Renal cortical epithelial cell (primary cell): ENCODE measurements at places on chromosomes 5 and 9. TPM values are rescaled to one million over a fixed set of nuclear protein-coding genes. Genes with fewer than 3 reads are reported as not detected.

- peak; percentile 96 for DNase-seq
These were observed 304.0 kb downstream of the PRELID2 start for GRCh38 chr5:145531038-145531734.

- peak; percentile 18 for DNase-seq
These were observed 113.0 kb downstream of the PAM start for GRCh38 chr5:102867992-102868662.

The TAL2 gene
- 0.30 TPM in 1 of 2 replicates, not detected in the other for total RNA-seq

DNA sequence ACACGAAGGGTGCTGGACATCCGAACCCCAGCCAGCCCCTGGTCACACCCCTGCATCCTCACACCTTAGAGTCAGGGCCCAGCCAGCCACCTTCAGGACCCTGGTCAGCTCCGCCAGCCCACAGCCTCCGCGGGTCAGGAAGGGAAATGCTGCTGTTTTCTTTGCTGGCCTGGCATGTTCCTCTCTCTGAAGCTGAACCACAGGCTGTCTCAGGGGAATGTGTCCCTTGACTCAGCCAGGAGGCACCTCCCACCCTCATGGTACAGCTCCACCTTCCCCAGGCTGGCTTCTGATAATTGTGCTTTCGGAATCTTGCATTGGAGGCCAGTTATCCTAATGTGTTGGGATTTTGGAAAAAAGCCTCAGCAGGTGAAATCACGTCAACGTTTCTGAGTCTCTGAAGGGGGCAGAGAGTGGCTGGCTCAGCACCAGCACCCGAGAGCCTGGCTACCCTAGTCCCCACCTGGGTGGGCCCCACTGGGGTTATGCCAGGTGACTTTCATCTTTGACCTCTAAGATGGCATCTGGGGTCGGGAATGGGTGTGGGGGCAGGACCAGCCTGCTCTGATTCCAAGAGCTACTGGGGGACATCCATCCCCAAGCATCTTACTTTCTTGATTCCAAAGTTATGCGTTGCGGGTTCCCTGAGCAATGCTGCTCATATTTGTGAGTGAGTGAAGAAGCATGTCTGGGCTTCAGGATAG, 9.8 kb upstream of the OLFM1 start:
- DNase-seq: no peak

DNA sequence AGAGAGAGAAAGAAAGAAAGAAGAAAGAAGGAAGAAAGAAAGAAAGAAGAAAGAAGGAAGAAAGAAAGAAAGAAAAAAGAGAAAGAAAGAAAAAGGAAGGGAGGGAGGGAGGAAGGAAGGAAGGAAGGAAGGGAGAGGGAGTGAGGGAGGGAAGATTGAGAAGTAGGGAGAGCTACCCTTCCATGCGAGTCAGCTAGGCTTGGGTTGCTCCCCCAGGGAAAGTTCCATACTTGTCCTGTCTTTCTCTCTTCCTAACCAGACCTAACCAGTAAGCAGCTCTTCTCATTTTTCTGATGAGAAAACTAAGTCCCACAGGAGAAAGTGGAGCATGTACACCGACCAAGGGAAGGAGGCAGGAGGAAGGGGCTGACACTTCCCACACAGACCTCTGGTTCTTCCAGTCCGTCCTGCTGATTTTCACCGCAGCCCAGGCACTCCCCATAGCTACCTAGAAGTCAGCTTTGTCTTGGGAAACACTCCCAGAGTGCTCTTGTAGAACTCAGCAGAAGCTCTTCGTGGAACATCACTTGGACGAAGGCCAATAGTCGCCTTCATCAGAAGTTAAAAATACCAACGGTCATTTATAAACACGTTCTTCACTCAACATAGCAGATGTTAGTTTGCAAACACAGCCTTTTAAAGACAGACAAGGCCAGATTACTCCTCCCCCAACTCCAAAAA, 29.0 kb upstream of the ENTREP1 start:
- DNase-seq: no peak

The SLC36A3 gene
- total RNA-seq: not detected in 2 replicates

The ANKRD34B gene
- total RNA-seq: 4.4 and 4.5 TPM in 2 replicates

DNA sequence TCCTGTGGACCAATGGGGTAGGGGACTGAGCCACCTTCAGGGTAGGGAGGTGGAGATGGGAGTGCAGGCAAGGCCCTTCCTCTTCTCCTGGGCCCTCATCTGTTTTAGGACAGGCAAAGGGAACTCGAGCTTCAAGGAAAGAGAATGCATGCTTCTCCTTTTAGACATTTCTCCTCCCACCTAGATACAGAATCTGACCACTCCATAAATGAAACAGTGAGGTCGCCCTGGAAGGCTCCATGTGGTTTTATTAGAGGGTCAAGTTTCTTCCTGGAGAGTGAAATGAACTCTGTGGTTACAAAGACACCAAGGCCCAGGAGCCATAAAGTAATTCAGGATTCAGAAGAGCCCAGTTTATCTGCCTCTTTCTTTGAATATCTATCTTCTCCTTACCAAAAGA, 14.9 kb downstream of the LHFPL2 start:
- peak; percentile 55 for DNase-seq

DNA sequence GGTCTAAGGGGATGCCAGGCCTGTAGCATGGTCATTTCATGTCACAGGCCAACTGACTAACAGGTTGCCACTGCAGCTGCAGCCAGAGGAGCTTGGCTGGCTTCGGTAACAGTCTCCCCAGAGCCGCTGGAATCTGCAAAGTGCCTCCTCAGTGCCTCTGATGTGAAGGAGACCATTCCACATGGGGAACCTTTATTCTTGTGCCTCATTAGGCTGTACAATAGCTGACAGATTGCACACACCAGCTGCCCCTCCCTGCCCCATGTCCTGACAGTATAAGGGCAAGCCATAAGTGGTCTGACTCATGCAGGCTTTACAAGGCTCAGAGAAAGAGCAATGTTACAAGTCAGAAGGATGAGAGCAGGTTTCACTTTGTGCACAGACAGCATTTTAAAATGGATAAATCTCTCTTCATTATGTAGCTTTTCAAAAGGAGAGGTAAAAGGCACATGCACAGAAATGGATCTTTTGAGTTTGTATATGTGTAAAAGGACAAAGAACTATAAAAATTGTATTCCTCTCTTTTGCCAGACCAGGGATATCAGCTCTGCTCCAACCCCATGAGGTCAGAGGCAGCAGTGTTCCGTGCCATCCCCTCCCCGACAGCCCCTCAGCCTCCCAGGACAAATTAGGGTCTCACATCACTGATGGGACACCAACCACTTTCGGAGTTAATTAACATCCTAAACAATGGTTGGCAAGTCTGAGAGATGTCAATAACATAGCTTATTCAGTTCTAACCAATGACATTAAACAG, 467.8 kb downstream of the TMEM232 start:
- DNase-seq: peak; percentile 64

The PAEP gene
- total RNA-seq: not detected in 2 replicates

GRCh38 chr5:152593388-152593787, 188.3 kb upstream of the NMUR2 start:
- peak; percentile 9 for DNase-seq
